ENCODE measurements at places on chromosomes 12 and 14.

GRCh38 chr12:92582475-92582874 is 120.3 kb upstream of the PLEKHG7 start:
- no peak for DNase-seq

GRCh38 chr12:113072136-113072535 is 15.6 kb downstream of the DTX1 start:
- DNase-seq = no peak

DNA sequence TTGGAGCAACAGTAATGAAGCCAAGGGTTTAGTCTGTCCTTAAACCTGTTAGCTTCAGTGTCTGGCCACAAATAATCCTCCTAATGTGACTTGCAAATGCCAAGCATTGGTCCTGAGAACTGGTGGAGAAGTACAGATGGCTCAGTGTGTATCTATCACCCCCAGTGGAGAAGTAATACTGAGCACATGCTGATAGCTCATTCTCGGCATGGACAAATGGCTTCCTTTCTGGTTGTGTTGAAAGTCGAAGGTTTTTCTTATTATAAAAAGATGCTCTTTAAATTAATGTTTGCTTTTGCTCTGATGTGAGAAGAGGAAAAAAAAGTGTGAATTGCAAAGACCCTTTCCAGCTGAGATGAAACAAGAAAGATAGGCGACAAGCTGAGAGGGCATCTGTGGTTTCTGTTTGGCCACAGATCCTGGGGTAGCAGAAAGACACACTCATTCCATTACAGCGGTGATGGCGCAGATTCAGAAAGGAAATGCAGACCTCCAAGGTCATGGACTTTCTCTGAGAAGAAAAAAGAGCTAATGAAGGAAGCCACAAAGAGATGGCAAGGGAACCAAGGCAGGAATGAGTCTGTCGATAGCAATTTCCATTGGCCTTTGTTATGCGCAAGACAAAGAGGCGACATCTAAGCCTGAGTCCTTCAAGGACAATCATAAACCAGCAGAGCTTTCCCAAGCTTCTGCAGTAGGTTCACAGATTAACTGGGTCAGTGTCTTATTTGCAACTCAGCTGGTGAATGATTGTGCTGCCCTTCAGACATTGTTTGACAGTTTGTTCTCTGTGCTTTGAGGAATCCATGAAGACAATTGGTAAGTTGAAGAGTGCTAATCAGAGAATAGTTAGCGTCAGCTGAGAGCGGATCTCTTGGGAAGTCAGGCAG is 155.5 kb upstream of the RGS6 start:
- DNase-seq = no peak

DNA sequence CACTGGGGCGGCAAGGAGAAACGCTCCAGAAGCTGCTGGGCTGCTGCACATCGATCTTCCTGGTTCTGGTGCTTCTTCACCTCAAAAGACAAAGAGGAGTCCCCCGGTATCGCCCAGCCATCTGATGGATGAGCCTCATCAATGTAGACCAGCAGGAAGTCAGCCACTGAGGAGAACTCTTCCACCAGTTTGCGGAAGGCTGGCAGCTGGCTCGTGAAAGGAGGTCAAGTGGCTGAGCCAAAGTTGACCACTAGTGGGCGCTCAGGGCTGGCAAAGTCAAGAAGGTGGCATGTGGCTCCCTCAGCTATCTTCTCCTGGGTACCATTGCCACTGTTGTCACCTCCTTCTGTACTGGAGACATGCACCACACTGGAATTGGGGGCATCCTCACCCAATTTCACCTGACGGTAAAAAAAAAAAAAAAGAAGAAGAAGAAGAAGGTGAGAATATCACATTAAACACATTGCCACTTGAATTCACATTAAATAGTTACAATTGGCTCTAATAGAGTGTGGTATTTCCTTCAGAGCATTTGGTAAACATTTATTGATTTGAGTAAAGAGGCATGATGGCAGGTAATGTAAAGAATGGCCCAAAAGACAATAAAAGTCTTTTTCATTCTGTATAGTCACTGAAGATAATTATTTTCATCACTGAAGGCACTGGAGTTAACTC is 8.3 kb downstream of the DIO2 start:
- DNase-seq = no peak

- DNase-seq = no peak
Observed at GRCh38 chr12:58564721-58565120, 355.6 kb downstream of the LRIG3 start.

- no peak for DNase-seq
Observed at GRCh38 chr14:103084021-103084919, at the start of gene LBHD2. TSS of gene LBHD2 (plus strand) at chr14:103084210. CDS start at chr14:103086013, 1,803 bp downstream.

DNA sequence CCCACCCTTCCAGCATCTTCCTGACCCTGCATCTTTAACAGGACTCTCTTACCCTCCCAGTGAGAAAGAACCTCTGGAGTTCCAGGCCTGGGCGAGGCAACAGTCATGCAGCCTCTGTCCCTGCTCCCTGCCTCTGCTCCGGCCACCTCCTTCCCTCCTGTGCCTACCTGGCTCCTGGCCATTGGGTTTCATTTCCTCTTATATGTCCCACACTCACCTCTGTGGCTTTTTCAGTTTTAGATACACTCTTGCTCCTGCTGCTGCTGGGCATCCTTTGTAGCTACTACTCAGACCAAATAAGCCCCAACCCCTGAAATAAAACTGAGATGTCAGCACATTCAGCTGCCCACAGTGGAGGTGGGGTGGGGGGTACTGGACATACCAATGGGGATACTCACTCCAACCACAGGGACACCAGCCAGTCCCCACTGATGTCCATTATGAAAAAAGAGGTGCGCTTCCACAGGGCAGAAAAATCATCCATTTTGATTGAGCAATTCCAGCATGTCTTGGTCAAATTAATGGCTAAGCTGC is 99.1 kb upstream of the NRXN3 start:
- DNase-seq = no peak

- DNase-seq = no peak
Observed at GRCh38 chr14:101133068-101133467, 229.5 kb upstream of the RTL1 start.

- no peak for DNase-seq
Observed at GRCh38 chr12:26271889-26272492, 76.6 kb downstream of the SSPN start.

GRCh38 chr12:82937151-82937550 is 250.4 kb downstream of the TMTC2 start:
- DNase-seq = no peak

GRCh38 chr14:89866458-89866857 is 88.1 kb downstream of the EFCAB11 start:
- DNase-seq = no peak

DNA sequence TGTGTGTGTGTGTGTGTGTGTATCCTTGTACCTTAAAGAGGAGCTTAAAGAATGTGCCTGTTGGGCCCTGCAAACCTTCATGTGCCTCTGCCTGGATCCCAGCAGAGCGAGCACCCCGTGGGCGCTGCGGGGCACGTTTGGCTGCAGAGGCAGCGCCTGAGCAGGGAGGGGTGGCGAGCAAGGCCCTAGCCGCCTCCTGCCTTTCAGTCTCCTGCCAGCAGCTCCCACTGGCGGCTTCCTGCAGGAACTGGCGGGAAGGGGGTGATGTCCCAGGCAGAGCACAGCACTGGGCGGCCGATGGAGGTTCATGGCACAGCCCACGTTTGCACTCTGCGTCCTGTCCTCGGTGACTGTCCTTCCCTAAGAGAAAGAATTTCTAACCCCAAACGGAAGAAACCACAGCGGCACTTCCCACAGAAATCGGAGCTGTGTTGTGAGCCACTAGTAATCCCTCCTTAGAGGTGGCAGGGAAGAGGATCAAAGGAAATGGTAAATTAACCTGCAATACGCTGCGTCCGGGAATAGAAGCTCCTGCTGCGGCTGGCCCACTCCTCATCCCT is 19.8 kb downstream of the ZBTB42 start:
- DNase-seq = no peak

DNA sequence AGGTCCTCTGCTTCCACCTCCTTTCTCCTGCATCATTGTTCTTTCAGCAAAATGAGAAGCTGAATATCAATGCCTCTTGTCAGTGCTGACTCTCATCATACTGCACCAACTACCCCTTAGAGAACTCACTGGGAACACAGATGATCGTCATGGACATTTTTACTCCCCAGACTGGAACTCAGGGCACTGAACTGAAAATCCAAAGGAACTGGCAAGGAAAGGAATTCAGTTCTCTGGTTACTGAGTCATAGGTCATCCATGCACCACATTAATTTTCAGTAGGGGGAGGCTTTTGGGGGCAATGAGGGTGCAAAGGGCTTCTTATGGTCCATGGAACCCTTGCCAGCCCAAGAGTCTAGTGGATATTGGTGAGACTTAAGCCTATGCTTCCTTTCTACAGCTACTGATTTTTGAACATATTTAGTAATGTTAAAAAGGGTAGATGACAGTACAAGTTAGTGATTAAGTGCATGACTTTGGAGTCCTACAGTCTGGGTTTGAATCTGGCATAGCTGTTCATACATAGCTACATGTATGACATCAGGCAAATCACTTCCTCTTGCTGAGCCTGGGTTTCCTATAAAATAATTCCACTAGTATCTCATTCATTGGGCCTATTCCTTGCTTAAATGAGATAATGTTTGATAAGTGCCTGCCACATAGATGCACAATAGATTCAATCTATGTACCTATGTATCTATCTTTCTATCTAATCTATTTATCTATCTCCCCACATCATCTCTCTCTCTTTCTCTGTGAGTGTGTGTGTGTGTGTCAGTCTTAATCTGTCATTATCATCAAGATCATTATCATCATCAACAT is 29.2 kb downstream of the BBS10 start:
- DNase-seq = no peak

DNA sequence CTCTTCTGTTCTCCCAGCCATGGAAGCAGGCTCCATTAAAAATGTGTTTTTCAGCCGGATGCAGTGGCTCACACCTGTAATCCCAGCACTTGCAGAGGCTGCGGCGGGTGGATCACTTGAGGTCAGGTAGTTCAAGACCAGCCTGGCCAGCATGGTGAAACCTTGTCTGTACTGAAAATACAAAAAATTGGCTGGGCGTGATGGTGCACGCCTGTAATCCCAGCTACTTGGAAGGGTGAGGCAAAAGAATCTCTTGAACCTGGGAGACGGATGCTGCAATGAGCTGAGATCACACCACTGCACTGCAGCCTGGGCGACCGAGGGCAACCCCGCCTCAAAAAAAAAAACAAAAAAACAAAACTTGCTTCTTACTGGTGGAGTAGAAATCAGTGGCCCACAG is 39.8 kb downstream of the FNTB start:
- DNase-seq = no peak

- DNase-seq = no peak
Observed at GRCh38 chr12:86226481-86226880, 29.7 kb downstream of the MGAT4C start.

GRCh38 chr12:27383429-27384260 is 51.0 kb downstream of the BMAL2 start:
- DNase-seq = peak; percentile 69

GRCh38 chr12:87405918-87406317 is 623.3 kb downstream of the C12orf50 start:
- no peak for DNase-seq

GRCh38 chr12:100963381-100963780 is 168.8 kb downstream of the ANO4 start:
- DNase-seq = no peak

GRCh38 chr14:52307905-52308304 is 6.2 kb upstream of the PTGER2 start:
- no peak for DNase-seq

GRCh38 chr12:6211421-6211869 is 11.2 kb downstream of the CD9 start:
- no peak for DNase-seq

DNA sequence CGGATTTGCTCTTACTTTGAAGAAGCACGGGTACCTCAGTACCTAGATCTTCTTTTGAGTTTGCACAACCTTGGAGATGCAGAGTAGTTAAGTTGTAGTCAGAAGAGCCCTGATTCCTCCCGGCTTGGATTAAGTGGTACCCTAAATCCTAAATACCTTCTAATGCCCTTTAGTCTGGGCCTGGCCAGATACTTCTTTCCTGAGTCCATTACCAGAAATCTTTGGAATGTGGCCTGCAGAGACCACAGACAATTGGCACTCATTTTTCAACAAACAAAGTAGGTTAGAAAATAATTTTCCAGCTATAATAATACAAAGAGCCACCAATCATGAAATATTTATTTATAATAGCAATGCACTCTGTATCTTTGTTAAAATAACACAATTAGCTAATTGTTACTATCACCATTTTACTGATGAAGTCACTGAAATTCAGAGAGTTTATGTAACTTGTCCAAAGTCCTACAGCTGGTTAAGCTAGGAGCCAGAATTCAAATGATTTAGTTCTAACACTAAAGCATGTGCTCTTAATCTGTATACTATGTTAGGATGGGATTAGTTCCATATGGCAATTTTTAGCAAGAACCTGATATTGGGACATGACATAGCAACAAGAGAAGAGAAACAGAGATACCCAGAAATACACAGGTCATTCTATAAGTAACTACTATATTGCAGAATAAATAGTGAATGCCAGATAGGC is 132.1 kb upstream of the PDZRN4 start:
- DNase-seq = no peak

GRCh38 chr12:7905071-7905470 is 30.9 kb downstream of the SLC2A3 start:
- DNase-seq = no peak

- DNase-seq = no peak
Observed at GRCh38 chr14:83632375-83632774, 1897.6 kb upstream of the FLRT2 start.

DNA sequence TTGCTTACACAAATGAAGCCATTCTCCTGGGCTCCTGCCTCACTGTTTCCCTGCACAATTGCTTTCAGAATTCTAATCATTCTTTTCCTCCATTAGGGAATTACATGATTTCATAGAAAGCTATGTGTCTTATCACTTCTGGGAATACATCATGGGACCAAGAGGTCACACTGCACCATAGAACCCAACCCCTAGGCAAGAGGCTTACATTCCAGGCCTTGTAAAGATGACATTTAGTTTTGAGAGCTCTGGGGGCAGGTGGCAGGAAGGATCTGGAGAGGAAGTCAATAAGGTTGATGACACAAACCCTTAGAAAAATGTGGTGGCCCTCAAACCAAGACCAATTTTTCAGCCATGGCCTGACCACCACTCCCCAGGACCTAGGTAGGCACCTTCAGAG is 57.1 kb downstream of the NUAK1 start:
- no peak for DNase-seq

DNA sequence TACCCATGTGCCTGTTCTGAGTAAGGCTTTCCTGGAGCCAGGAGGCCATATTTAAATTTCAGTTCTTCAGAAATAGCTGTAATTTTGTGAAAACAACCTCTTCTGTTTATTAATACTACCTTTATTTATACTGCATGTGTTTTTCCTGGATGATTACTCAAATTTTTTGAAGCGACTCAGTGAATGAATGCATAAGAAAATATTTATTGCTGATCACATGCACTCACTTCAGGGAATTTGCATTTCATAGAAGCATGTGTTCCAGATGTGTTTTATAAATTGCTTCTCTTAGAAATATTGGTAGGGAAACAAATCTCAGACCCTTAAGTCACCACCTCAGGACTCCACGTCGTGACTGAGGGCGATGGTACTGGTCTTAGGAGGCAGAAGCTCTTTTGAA is 21.8 kb upstream of the DCN start:
- no peak for DNase-seq

- no peak for DNase-seq
Observed at GRCh38 chr12:106425061-106425702, 67.6 kb downstream of the POLR3B start.

Measured in stimulated activated CD4-positive, alpha-beta T cell treated with anti-CD3 and anti-CD28 coated beads, Interleukin-12 subunit alpha, Interleukin-12 subunit beta, amount 100 ng/mL, for 48 hours (primary cell).